IPS DF 6.9 (cell line): ENCODE measurements at places on chromosomes 3 and 15.

DNA sequence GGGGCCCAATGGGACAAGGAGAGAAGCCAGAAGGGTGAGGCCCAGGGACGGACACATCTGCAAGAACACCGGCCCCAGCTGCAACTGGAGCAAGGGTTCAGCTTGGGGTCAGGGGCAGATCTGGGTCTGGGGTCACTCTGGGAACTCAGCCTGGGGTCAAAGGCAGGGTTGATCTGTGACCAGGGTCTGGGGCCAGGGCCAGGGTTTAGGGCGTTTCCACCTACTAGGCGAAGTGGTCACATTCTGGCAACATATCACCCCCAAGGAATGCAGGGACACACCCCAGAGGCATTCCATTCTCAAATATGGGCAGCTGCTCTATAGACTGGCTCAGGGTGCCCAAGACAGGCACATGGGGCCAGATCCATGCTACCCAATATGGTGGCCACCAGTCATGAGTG is 9.0 kb downstream of the UROC1 start:
- no peak for DNase-seq

- DNase-seq, result no peak
Measured at GRCh38 chr3:96267577-96267976, 546.8 kb upstream of the EPHA6 start.

GRCh38 chr3:24662449-24663345 is 168.0 kb upstream of the THRB start:
- no peak for DNase-seq

DNA sequence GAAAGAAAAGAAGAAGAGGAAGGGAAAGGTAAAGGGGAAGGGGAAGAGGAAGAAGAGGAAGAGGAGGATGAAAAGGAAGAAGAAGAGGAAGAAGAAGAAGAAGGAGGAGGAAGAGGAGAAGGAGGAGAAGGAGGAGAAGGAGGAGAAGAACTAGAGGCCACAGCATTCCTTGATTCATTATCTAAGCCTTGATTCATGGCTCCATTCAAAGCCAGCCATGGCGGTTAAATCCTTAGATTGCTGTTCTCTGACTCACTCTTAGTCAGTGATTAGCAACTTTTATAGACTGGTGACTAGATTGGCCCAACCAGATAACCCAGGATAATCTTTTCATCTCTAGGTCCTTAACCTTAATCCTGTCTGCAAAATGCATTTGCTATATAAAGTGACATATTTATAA is 47.6 kb downstream of the OSTN start:
- DNase-seq, result no peak

DNA sequence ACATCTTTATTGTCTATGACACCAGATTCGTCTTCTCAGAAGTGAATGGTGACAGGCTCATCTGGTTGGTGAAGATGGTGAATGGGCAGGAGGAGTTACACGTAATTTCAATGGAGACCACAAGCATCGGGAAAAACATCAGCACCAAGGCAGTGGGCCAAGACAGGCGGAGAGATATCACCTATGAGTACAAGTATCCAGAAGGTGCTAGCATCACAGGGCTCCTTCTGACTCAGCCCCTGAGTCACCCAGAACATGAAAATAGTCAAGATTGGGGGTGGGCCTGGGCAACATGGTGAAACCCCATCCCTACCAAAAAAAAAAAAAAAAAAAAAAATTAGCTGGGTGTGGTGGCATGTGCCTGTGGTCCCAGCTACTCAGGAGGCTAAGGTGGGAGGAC is 32.6 kb downstream of the TGM4 start:
- DNase-seq, result no peak

DNA sequence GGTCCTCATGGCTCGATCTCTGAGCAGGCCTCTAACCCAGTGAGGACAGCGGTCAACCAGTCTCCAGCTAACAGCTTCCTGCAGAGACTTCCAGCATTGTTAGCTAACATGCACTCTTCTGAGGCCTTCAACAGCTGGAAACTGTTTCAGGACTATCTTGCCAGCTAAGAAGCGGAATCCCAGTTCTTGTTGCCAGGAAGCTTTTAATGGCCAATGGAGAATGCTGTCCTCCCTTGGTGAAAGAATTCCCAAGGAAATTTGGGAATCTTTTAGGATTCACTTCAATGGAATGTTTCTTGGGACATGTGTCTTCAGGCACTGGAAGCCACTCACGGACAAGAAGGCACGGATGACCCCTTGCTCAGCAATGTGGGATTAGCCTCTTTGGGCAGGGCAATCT is 91.7 kb downstream of the CEMIP start:
- DNase-seq, result no peak

DNA sequence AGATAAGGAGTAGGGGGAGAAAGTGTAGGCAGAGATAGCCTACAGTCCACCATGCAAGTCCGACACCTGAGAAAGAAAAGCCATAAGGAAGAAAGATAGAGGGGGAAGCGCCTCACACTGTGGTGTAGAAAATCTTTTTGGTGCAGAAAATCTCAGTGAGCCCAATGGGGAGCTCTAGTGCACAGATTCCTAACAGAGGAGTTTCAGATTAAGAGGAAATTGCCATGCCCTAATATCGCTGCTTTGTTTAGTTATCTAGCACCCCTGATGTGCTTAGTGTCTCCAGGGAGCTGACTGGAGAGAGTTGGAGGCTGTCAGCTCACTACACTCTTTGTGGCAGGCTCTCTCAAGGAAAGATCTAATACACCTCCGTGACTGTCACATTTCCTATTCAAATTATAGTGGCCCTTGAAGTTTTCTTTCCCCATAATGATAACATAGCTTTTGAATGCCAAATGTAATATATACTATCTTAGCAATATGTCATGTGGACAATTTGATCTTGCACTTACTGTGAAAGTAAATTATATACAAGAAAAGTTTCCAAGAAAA is 33.7 kb downstream of the CGGBP1 start:
- no peak for DNase-seq

DNA sequence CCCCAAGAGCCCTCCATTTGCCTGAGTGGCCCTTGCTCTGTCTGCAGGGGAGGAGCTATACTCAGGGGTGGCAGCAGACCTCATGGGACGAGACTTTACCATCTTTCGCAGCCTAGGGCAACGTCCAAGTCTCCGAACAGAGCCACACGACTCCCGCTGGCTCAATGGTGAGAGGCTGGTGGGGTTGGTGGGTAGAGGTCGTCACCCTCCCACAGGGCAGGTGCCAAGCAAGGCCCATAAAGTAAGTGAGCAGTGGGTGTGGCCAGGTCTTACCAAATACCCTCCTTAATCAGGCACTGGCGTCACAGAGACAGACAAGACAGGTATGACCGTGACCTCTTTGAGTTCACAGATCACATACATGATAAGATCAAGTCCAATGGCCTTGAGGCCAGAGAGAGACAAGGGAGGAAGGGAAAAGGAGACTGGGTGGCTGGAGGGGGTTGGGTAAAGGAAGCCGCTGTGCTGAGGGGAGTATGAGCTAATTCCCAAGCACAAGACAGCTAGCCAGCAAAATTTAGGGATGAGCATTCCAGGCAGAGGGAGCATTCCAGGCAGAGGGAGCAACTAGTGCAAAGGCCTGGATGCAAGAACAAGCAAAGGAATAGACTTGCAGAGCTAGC is 2.5 kb downstream of the SEMA3B start:
- no peak for DNase-seq

DNA sequence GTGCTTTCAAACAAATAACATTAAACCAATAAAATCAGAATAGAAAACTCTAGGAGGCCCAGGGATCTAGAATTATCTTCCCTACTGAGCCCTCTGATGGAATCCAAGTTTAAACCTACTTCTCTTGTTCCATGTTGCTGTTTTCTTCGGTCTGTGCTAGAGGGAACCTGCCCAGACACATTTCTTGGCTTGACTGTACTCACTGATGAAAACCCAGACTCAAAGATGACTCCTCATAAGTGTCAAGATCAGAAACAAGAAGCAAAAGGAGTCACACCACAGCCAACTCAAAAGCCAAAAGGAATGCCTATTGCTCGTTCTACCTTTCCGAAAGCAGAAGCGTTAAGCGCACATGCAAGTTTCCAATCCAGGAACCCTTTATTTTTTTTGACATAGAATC is 31.6 kb downstream of the SCAP start:
- DNase-seq, result no peak

DNA sequence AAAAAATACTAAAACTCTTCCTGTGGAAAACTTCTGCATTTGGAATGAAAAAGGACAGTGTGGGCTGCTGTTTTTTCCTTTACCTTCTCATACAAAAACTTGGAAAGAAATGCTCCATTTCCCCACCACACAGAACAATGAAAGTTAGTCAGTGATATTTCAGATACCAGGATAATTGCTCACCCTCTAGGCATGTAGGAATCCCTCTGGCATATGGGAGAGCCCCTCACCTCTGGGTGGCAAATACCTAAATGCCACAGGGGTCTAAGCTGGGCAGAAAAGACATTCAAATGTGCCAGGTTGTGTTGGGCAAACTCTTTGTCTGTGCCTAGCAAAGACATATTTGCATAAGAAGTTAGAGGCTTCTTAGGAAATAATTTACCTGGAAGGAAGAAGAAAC is 560.3 kb upstream of the NR2F2 start:
- no peak for DNase-seq

DNA sequence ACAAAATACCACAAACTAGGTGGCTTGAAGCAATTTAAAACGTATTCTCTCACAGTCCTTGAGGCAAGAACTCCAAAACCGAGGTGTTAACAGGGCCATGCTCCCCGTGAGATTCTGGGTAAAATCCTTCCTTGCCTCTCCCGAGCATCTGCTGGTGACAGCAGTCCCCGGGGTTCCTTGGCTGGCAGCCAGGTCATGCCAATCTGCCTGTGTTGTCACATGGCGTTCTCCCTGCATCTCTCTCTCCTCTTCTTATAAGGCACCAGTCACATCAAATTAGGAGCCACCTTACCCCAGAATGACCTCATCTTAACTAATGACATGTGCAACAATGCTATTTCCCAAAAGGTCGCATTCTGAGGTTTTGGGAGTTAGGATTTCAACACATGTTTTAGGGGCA is 26.3 kb upstream of the LRRN1 start:
- no peak for DNase-seq

- no peak for DNase-seq
Measured at GRCh38 chr3:180306691-180307090, 270.0 kb upstream of the PEX5L start.

DNA sequence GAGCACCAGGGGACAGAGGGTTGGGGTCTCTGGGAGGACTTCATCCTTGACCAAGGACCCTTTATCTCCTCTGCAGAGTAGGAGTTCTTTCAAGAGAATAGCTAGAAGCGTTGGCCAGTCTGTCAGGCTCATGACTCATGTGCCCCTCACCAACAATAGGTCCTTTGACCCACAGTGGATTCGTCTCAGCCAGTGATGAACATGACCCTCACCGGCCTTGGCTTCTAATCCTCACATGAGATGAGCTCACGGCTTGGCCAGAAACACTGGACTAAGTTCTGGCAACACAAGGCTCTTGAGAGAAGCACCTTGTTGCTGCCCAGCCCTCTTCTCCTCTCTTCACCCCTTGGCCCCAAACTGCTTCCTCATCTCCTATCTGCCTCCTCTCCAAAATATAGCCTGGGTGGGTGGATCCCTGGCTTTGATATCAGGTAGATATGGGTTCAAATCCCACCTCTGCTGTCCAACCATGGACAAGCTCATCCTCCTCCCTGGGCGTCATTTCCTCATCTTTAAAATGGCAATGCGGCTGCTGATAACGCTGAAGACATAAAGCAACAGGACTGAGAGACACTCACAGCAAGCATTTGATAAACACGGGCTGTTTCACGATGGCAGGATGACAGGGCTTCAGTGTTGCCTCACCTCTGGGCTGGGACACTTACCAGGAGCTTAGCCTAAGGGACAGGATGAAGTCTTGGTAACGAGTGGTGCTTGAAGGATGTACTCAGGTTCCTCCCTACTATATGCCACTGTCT is 446.7 kb upstream of the PROK2 start:
- no peak for DNase-seq

DNA sequence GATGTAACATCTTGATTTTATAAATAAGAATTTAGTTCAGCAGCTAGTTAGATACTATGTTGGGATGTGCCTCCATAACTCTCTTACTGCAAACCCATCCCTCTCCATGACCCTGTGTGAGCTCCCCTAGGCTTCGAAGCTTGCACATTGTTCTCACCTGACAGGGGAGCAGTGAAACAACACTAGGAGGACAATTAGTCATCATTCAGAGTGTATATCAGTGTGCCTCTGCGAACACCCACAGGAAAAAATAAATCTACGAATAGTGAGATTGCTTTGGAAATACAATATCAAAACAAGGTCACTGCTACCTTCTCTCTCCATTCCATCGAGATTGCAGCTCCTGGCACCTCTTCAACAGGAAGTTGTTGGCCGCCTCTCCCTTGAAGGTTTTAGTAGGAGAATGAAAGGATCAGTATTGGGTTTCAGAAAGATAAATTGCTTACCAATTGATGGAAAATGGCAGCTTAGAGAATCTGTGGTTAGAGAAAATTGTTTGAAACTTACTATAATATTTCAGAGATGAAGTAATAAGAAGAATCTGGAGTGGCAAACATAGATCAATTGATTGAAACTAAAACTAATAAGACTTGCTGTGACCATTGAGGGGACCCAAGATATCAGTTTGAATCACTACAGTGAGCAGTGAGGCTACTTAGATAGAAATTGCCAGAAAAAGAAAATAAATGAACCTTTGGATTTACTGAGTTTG is 103.2 kb downstream of the CHL1 start:
- DNase-seq, result no peak

DNA sequence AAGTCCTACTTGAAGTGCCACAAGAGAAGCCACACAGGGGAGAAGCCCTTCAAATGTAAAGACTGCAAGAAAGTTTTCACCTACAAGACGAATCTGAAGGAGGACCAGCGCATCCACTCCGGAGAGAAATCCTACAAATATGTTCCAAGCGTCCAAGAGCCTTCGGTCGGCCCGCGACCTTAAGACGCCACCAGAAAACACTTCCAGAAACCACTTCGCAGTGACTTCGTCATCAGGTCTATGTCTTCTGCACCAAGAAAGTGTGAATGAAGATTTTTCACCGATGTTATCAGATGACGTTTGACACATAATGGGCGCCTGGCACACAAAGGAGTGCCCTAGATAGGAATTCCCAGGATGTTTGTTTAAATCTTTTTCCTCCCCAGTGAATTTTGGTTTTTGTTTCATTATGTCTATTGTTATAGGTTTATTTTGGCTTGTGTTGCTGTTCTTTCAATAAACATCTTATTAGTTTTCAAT is 24.1 kb upstream of the ARPIN start:
- no peak for DNase-seq

DNA sequence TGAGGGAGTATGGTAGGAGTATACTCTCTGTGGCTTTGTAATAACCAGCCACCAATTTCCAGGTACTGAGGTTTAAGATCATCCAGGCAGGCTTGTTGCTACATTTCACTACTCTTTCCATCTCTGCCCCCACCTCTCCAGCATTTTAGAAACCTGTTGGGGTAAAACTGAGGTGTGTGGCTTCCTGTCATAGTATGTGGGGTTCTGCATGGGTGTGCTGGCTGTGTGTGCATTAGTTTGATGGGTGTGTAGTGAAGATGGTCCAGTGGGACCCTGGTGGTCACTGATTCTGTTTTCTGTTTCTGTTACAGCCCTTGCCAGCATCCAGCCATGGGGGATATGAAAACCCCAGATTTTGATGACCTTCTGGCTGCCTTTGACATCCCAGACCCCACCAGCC is 34.0 kb downstream of the ZNF592 start:
- no peak for DNase-seq
